ENCODE measurements at places on chromosomes 11 and 22.

GRCh38 chr11:89516496-89516895 is 25.3 kb upstream of the NOX4 start:
- no peak for DNase-seq

GRCh38 chr22:29702931-29703501 is 16.8 kb upstream of the CABP7 start:
- no peak for DNase-seq

DNA sequence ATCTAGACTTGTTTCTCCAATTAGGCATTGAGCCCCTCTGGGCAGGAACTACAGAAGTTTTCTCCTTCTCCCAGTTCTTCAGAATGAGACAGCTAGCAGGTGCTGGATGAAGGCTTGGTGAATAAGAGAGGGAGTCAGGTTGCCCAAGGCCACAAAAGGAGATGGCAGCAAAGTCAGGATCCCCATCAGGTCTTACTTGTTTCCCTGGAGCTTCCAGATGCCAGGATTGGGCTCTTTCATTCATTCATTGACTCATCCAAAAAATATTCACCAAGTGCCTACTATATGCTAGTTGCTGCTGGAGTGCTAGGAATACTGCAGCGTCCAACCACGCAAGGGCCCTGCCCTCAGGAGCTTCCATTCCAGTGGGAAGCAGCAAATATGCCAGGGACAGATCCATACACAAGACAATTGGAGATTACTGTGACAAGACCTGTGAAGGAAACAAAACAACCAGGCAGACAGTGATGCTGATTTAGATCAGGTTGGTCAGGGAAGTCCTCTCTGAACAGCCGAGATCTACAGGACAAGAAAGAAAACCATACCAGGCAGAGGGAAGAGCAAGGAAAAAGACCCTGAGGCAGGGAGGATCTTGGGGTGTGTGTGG is 24.6 kb upstream of the LMO1 start:
- no peak for DNase-seq

- no peak for DNase-seq
Measured at GRCh38 chr22:50251477-50252081, 514 bp upstream of the HDAC10 start.

- DNase-seq = no peak
Measured at GRCh38 chr11:64853709-64854108, 9.3 kb upstream of the CDC42BPG start.

DNA sequence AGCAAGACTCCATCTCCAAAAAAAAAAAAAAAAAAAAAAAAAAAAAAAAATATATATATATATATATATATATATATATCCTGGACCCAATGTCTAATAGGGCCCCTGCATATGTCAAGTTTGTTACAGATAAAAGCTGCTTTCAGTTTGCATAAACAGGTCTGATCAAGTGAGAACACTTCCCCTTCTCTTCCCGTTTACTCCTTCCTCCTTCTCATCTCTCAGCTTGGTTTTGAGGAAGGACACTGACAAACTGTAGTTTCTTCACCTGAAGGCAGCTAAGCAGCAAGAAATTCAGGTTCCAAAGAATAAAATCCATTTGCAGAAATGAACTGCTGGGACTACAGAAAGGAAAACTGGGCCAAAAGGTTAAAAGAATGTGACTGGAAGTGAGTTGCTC is 11.7 kb downstream of the THOC5 start:
- DNase-seq = no peak

GRCh38 chr11:113507341-113507740 is 32.1 kb upstream of the DRD2 start:
- no peak for DNase-seq

DNA sequence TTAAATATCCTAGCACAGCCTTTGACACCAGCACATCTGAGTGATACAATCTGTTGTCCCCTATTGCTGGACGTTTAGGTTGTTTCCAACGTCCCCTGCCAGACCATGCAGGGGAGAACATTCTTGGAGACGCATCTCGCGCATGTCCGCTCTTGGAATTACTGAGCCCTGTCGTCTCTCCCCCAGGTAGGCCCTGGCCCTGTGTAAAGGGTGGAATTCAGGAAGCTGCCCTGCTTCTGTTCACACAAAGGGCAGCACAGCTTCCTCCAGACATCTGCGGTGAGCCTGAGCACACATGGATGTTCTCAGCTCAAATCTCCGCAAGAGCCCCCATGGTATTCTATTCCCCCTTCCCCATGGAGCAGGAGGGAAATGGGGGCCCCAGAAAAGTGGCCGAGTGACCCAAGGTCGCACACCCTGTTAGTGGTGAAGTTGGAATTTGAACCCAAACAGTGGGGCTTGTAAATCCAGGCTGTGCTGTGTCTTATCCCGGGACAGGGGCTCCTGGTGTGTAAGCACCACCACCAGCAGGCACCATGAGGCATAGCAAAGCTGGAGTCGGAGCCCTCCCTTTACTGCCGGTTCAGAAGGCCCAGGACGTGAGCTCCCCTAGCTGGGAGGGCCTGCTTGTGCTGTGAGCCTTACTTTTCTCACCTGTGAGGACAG is 5.0 kb upstream of the FGF19 start:
- no peak for DNase-seq

- no peak for DNase-seq
Measured at GRCh38 chr11:25242928-25243327, 746.1 kb downstream of the LUZP2 start.

DNA sequence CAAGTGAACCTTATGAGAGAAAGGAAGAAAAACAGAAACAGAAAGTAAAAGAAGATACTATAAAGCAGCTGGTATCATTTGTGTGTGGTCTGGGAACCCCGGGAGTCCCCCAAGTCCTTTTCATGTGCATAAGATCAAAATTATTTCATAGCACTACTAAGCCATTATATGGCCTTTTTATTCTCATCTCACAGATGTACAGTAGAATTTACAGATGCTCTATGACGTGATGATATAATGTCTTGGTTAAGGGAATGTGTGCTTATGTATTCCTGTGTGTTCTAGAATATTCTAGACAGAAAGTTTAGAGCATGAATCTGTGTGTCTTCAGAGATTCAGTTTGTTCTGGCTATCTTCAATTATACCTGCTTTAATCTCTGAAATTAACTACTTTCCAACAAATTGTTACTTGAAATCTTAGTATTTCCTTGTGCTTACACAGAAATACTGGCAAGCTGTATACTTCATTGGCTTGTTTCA is 8.6 kb upstream of the TPP1 start:
- no peak for DNase-seq

GRCh38 chr11:40219401-40219800 is 1240.1 kb downstream of the LRRC4C start:
- no peak for DNase-seq

DNA sequence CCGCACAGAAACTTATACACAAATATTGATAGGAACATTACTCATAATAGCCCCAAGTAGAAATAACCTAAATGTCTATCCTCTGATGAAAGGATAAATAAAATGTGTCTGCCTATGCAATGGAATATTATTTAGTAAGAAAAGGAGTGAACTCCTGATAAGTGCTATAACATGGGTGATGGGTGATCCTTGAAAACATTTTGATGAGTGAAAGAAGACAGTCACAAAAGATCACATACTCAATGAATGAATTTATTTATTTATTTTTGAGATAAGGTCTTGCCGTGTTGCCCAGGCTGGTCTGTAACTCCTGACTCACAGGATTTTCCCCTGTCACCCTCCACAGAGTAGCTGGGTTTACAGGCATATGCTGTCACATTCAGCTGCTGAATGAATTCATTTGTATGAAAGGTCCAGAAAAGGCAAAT is 17.3 kb downstream of the RNF121 start:
- no peak for DNase-seq

DNA sequence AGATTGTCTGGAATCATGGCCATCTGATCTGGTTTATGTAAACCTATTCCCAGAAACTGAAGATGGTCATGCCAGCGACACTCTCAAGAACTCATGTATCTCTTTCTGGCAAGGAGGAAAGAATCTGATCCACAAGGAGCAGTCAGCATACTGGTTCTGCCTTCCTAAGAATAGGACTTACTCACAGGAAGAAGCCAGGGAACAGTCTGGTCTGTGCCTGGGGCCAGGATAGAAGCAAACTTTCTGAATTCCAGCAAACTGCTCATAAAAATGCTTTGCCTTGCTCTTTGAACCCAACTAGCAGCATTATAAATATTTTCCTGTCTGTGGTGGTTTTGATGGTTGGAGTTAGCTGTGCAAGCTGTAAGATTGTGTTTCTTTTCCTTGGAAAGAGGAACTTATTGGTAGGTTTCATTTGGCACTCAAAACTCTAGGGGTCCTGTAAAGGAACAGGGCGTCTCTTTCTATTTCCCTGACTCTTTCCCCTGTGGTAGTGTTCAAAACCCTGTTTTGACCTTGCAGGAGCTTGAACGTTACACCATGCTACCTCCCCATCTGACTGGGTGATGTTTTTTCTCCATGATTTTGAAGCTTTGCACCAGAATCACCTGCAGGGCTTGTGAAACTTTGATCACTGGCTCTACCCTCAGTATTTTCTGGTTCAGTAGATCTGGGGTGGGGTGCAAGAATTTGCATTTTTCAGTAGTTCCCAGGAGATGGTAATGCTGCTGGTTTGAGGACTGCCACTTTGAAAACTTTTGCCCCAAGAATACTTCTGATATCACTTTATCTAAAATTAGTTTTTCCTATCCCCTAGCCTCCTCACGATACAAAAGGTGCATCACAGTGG is 627.8 kb upstream of the ANO5 start:
- DNase-seq = no peak

- DNase-seq = no peak
Measured at GRCh38 chr22:49587987-49588386, 239.7 kb downstream of the BRD1 start.

- no peak for DNase-seq
Measured at GRCh38 chr22:41445129-41446056, 1.2 kb downstream of the TOB2 start.

- no peak for DNase-seq
Measured at GRCh38 chr11:8204596-8204995, 35.8 kb upstream of the RIC3 start.

DNA sequence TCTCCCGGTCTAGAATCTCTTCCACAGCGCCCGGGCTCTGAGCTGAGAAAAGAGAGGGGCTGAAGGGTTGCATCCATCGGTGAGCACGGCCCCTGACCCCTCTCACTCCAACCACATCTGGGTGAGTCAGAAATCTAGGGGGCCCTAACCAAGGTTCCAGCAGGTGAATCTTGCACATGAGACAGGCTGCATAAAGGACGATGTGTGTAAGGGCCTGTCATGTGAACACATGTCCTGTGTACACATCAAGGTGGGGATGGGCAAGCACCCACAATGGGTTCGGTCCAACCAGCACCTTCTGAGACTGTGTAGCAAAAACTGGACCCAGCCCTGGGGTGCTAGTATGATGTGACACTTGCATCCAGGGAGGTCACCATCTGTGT is 1.2 kb downstream of the BET1L start:
- no peak for DNase-seq

DNA sequence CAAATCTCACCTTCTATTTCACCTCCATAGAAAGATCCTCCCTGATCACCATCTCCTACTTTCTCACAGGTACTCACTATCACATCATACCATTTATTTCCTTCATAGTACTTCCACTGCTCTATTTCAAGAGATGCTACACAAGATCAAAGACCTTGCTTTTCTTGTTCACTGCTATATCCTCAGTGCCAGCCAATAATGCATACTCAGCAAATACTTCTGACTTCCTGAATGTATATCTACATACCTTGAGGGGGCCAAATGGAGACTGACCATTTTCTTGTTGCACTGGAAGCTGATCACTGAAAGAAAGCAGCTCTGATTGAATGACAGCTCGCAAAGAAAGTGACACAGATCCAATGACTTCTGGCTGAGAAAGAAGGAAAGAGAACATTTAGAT is 64.7 kb downstream of the C2CD3 start:
- no peak for DNase-seq

DNA sequence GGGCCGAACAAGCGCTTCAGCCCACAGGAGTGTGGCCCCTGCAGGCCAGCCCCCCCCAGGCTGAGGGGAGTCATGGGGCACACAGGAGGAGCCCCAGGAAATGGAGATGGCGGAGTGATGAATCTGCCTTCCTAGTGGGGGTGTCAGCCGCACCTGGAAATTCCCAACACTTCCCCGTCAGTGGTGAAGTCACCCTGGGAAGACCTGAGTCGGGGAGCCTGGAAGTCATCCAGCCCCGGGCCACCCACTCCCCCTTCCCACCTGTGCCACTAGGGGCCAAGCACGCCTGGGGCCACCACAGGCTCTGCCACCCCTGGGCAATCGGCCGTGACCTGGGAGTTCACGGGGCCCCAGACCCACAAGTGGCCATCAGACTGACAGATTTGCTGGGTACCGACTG is 12.6 kb downstream of the WNT7B start:
- no peak for DNase-seq

DNA sequence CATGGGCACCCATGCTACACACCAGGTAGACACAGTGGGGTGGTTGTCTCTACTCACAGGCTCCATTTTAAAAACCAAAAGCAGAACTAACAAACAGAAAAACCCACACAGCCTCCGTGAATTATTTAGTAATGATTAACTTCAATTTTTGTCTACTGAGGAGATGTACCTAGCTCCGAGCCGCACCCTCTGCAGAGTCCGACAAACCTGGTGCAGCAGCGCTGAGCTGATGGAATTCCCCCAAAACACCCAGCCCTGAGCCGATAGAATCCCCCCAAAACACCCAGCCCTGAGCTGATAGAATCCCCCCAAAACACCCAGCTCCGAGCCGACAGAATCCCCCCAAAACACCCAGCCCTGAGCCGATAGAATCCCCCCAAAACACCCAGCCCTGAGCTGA is 927.0 kb downstream of the BRD1 start:
- DNase-seq = no peak

- no peak for DNase-seq
Measured at GRCh38 chr22:42443240-42444076, 11.3 kb upstream of the NFAM1 start.

GRCh38 chr11:6757373-6757967 is 14.3 kb downstream of the OR2AG2 start:
- no peak for DNase-seq

DNA sequence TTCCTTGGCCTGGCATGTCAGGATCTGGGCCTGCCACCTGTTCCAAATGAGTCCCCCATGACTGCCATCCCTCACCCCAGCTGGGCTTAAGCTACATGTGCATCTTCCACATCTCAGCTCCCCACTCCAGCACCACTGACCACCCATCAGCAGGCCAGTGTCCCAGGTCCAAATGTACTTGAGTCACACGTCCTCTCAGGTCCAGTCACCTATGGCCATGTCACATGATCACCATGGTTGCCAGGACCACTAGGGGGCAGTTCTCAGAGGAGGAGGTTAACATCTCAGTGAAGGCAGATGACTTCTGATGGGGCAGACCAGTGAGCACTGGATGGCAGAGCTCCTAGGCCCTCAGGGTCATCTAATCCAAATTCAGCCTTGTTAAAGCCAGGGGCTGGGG is 41.9 kb upstream of the WNT11 start:
- DNase-seq = no peak

Measured in fibroblast of skin of left biceps (primary cell).